ENCODE measurements at places on chromosomes 2 and 18.
A peak's percentile ranks its signal among the peaks of the same experiment; 100 is the strongest.

- ATAC-seq: no peak
These were observed 20.4 kb downstream of the RBM43 start for GRCh38 chr2:151241224-151241623.

GRCh38 chr18:10265560-10266333 is 188.7 kb upstream of the APCDD1 start:
- ATAC-seq: no peak

DNA sequence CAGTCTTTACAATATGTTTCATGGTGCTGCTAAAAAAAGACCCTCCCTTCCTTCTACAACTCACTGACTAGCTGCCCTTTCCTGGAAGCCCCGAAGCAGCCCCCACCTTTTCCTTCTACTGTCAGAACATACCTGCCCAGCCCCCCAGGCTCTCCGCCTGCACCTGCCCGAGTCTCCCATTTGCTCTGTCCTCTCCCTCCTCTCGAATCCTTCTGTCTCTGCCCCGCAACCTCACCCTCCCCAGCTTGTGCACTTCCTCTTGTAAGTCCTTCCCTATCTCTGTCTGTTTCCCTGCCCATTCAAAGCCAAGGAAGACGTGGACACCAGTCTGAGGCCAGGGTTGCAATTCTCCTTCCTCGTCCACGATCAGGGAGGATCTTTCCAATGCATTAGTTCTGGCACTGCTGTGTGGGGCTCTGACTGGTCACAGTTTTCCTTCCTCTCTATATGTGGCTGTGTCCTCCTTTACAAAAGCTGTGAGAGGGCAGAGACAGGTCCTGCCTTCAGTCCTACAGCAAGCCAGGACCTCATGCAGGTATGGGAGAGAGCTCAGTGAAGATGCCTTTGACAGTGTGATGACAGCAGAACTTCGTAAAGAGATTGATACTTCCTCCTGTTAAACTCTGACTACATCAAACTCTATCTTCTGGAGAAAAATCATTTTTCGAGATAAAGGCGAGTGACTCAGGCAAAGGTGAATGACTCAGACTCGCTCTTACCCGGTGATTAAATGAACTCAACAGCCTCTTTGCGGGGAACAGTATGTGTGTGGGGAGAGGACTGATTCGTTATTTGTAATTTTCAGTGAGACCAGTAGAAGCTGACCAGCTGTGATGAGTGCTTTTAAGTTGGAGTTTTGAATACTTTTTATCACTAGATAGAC is 14.2 kb downstream of the TNFRSF11A start:
- ATAC-seq: peak; percentile 98

GRCh38 chr18:45423659-45424058 is 191.6 kb upstream of the SLC14A2 start:
- ATAC-seq: no peak

DNA sequence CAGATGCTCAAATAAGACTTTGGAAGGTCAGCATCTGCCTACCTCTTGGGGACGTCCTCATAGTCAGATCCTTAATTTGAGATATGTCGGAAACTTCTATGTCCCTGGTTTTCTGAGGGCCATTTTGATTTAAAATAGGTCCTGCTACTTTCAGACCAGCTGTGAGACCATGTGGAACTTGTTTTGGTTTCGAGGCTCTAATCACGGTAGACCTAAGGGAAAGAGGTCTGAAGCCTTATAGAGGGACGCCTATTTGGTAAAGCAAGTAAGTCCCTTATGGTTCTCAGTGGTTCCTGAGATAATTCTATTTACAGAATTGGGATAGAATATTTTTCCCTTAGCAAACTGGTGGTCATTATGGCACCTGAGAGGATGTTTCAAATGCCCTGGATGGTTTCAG is 75.1 kb downstream of the RFTN2 start:
- ATAC-seq: no peak

DNA sequence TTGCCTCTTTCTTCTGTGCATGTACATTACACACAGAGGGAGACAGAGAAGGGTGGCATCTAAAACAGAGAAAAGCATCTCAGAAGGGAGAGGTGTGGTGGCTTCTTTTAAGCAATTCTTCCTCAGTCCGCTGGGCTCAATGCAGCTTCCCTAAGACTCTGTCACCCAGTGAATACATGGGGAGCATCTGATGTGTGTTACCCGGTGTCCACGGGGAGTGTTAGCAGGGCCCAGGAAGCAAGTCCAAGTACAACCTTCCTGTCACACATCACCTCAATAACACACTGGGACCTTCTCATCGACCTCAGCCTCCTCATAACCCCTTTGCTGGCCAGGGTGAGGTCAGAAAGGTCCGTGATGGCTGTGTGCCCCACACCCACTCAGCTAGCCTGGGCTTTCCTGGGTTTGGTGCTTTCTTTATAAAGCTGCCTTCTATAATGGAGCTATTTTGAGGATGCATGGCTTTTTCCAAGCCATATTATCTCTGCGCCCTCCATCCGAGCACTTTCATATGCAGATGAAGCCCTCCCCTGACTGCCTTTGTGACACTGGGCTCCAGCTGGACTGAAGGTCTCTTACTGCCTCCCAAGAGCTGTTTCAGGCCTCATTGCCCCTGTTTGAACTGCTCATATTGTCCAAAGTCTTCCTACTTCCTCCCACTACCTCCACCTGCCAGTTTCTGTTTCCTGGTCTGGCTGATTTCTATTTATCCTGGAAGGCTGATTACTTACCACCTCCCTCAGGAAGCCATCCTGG is 21.4 kb downstream of the TNFRSF11A start:
- no peak for ATAC-seq

DNA sequence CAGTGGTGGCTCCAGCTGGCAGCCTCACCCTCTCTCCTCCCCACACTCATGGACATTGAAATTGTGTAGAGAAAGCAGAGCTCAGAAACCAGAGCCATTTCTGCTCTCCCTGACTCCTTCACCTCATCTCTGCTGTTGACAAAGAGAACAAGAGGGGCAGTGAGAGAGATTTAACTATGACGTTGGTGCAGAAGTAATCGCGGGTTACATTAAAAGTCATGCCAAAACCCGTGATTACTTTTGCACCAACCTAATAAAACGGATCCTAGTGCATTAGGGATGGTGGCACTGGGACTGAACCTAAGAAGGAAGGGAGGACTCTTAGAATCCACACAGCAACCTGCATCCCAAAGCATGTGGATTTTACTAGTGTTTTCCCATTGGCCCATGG is 113.3 kb upstream of the CDC42EP3 start:
- ATAC-seq: no peak

GRCh38 chr2:241218131-241219029 is 29.9 kb downstream of the ANO7 start:
- peak; percentile 24 for ATAC-seq

- ATAC-seq: peak; percentile 72
These were observed 32.2 kb downstream of the FAM178B start for GRCh38 chr2:96954011-96954846.

DNA sequence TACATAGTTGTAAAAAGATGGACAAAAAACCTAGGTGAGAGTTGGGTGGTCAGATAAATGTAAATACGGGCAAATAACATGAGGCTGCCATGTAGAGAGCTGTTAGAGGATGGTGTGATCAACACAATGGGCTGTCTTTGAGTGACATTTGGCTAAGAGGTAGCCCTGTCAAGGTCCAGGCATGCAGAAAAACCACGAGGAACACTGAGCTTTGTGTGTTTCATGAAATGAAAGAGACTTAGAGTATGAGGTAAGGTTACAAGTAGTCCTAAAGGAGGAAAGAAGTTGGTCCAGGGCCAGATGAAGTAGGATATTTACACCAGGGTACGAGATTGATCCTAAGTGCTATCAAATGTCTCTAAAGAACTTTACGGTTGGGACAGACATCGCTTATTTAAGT is 160.9 kb downstream of the RDH14 start:
- no peak for ATAC-seq

DNA sequence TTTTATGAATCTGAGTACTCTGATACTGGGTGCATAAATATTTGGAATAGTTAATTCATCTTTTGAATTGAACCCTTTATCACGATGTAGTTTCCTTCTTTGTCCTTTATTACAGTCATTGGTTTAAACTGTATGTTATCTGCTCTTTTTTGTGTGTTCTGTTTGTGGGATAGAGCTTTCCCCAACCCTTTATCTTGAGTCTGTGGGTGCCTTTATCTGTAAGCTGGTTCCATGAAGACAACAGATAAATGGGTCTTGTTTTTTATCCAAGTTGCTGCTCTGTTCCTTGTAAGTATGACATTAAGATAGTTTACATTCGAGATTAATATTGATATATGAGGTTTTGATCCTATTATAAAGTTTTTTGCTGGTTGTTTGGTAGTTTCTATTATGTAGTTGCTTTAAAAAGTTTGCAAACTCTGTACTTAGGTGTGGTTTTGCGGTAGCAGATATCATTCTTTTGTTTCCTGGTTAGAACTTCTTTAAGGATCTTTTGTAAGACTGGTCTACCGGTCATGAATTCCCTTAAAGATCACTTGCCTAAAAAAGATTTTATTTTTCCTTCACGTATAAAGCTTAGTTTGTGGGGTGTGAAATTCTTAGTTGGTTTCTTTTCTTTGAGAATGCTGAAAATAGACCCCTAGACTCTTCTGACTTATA is 1451.3 kb upstream of the SLC39A10 start:
- no peak for ATAC-seq

- ATAC-seq: no peak
These were observed 36.1 kb downstream of the RNF152 start for GRCh38 chr18:61856678-61857077.

GRCh38 chr18:39487932-39488331 is 1922.3 kb upstream of the CELF4 start:
- no peak for ATAC-seq

DNA sequence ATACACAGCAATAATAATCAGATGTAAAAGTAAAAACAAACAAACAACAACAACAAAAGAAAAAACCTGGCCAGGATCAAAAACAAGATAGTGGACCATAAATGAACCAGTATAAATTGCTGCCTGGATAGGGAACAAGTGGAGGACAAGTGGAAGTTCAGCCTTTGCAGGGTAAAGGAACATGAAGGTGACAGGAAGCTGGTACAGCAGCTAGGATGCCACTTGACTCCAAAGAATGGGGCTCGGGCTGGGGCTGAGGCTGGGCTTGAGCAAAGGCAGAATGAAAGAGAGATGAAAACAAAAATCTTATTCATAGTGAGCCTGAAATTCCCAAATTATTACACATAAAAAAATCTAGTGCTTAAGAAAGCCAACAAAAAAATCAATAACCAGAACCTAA is 146.5 kb downstream of the CDH2 start:
- no peak for ATAC-seq

- ATAC-seq: no peak
These were observed 9.4 kb upstream of the RAPGEF4 start for GRCh38 chr2:172726172-172726735.

- no peak for ATAC-seq
These were observed 315.6 kb downstream of the SETBP1 start for GRCh38 chr18:44996261-44996660.

- no peak for ATAC-seq
These were observed 2.8 kb upstream of the LRRFIP1 start for GRCh38 chr2:237624565-237624964.

GRCh38 chr2:129118296-129118695 is 799.6 kb upstream of the HS6ST1 start:
- ATAC-seq: no peak

DNA sequence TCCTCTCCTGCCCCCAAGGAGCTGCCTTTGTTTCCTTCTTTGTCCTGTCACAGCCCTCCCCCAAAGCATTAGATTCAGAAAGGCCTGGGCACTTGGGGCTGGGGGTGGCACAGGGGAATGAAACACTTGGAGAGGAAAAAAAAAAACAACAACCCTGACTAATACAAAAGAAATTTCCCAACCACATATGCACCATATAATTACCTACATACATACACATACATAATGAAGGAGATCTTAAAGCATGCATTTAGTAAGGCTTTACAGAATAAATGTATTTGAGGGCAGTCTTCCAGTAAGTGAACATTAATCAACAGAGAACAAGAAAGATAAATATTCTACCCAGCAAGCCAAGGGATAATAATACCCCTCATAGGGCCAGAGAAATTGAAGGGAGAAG is 70.0 kb upstream of the PPP1CB start:
- peak; percentile 58 for ATAC-seq

- ATAC-seq: no peak
These were observed 137.0 kb downstream of the AGAP1 start for GRCh38 chr2:235630718-235631296.

GRCh38 chr2:85994897-85995647 is 106.3 kb upstream of the ST3GAL5 start:
- no peak for ATAC-seq

DNA sequence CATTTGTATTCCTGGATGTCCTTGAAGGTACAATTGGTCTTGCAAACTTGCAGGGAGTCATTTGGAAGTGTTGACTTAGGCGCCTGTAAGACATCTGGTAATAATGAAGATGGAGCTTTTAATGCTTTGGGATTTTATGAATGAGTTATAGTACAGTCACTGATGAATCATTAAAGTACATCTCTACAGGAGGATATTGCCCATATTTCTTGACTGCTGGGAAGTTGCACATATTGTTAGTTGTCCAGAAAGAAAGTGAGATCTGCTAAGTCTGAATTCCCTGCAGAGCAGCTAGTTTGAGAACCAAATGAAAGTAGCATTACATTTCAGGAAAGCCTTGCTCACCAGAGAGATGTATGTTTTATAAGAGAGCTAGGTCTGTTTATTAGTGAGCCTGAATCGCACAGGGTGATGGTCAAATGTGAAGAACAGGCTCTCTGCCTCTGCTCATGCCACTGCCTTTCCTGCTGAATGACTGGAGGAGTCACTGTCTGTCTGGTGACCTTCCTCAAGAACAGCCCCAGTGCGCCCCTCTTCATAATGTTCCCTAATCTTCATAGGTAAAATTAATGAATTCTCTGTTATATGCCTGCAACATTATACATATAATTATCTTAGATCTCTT is 138.9 kb upstream of the KLHL14 start:
- ATAC-seq: no peak

GRCh38 chr18:39435996-39436395 is 1870.4 kb upstream of the CELF4 start:
- no peak for ATAC-seq

DNA sequence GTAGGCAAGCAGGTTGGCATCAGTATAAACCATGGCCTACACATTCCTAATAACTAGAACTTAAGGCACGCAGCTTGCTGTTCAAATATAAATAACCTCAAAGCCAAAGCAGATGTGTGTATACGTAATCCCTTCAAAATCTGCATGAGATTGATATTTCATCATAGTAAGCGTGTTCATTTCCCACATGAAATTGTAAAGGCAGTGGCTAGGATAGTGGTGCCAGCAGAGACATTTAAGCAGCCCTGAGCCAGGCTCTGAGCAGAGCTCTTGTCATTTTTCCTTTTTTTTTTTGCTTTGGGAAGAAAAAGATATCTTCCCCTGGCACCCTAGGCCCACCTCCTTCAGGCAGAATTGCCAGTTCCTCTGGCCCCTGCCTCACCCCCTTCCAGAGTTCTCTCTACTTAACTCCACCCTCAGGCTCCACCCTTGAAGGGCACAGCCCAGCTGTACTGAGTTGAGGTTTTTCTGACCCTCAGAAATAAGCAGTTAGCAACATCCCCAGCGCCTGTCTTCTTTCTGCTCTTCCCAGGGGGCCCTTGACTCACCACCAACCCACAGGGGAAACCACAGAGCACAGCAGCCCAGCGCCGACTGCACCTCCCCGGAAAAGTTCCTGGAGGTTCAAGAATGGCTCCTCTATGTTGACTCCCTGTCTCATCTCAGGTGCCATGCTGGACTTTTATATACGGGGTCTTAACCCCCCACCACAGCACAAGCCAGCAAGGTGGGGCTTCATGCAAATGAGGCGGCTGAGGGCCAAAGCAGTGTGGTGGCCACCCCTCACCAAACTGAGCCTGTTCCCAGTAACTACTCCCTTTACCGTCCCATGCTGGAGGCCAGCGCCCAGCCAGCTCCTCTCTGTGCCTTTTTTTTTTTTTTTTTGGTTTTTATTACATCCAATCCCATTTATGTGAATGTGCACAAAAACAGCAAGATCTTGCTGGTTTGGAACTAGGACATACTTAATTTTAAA is 84.7 kb downstream of the EHD3 start:
- ATAC-seq: no peak

GRCh38 chr18:11514267-11514666 is 95.1 kb upstream of the SLC35G4 start:
- no peak for ATAC-seq

Data from activated CD4-positive, CD25-positive, alpha-beta regulatory T cell treated with anti-CD3 and anti-CD28 coated beads, Interleukin-2, amount 50 U/mL, for 24 hours (primary cell).